Stimulated activated CD4-positive, alpha-beta T cell treated with anti-CD3 and anti-CD28 coated beads, Interleukin-12 subunit alpha, Interleukin-12 subunit beta, amount 100 ng/mL, for 4 hours (primary cell): ENCODE measurements at places on chromosomes 4 and X.

DNA sequence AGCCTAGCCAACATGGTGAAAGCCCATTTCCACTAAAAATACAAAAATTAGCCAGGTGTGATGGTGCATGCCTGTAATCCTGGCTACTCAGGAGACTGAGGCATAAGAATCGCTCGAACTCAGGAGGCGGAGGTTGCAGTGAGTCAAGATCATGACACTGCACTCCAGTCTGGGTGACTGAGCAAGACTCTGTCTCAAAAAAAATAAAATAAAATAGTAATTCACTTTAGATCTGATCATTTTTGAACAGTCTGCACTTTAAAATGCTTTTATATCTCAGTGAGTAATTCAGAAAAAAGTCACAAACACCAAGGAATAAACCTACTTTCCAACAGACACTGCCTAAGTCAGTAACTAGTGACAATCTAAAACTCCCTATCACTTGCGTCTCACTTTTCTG, 25.6 kb upstream of the CORIN start:
- no peak for DNase-seq

- no peak for DNase-seq
Observed at GRCh38 chrX:40579141-40579540, 1.6 kb upstream of the ATP6AP2 start.

DNA sequence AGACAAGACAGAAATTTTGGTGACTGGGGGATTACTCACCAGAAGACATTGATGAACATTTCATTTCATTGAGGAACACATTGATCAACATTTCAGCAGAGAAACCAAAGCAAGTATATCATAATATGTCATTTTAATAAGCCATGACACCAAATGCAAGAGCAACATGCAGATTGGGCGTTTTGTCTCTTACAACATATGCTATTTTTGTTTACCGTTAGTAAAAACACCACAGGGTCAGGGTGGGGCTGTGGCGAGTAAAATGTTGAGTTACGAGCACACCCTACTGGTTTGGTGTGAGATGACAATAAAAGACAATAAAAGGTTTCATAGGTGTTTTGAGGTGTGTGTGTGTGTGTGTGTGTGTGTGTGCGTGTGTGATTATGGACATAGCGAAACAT, 294.5 kb downstream of the PDGFC start:
- no peak for DNase-seq

DNA sequence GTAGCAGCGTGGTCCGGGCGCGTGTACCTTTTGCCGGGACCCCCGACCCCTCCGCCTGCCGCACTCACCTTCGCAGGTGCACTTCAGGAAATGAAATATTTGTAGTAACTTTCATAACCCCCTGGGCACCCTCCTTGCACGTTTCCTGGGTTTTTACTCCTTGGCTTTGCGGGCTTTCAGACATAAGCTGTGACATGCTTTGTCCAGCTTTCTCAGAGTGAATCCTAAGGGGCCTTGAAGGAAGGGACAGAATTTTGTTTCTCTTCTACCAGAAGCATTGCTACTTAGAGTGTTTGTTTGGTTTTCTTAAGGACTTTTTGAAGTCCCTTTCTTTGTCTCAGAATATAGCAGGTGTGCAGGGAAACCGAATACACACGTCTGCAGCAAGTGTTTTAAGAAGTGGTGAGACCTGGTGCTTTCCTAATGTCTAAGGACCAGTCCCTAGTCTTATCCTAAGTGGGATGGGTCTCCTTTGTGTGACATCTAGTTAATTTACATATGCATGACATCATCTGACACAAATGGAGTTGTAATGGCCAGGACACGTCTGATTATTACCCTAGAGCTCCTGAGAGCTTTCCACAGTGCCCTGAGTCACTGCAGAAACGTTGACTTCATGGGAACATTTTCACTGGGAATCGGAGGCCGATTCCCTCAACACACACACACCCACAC, 1.3 kb downstream of the FAM149A start:
- no peak for DNase-seq

GRCh38 chr4:8274765-8275547, 5.4 kb downstream of the HTRA3 start:
- no peak for DNase-seq

- no peak for DNase-seq
Observed at GRCh38 chr4:15455290-15455689, 14.4 kb upstream of the CC2D2A start.

DNA sequence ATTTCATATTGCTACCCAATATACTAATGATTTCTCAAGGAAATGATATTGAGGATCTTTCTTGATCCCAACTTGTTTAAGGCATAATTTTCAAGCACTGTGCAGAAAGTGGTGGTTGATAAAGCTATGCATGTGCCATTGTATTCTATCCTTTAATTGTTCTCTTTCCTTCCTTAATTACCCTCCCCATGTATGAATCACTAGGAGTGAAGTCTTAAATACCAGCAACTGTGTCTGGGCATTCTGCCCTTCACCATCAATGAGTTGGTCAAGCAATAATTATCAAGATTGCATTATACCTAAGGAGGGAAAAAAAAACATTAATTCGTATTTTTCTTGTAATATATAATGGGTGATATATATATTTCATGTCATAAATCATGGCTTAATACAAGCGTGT, 111.8 kb upstream of the FRMPD4 start:
- no peak for DNase-seq

DNA sequence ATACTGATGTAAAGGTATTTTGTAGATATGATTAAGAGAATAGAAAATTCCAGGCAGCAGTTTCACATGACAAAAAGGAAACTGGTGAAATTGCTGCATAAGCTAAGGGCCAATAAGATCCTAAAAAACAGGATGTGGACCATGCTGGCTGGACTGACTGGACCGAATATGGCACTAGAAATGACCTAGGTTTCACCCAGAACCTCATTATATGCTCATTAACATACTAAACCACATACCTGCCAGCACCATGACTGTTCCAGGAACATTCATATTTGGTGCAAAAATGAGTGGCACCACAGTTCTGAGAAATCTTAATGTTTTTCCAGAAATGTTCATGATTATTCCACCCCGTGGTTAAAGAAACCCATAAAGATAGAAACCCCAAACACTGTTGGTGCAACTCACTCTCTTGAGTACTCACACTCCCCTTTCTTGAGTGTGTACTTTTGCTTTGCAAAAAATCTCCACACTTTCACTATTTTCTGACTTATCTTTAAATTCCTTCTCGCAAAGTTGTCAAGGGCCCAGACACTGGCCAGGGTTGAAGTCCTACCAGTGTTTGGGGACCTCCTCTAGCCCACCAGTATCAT, 74.0 kb downstream of the FANCB start:
- DNase-seq, result no peak

DNA sequence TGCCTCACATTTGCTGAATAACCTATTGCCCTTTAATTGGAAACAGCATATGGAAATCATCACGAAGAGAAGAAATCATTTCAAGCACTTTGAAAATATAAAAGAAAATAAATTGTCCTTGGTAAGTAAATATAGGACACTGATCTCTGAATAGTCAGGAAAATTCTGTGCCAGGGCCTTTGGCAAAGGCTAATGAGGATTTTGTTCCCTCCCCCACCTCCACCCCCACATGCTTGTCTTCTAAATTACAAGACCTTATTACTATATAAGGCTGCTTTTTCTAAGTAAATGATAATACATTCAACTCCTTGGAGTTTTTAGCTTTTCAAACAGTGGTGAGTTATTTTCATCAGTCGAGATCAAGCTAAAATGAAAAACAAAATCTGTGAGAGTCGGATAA, 15.8 kb downstream of the SYNPO2 start:
- no peak for DNase-seq

- no peak for DNase-seq
Observed at GRCh38 chr4:1021386-1022050, 10.1 kb downstream of the FGFRL1 start.

DNA sequence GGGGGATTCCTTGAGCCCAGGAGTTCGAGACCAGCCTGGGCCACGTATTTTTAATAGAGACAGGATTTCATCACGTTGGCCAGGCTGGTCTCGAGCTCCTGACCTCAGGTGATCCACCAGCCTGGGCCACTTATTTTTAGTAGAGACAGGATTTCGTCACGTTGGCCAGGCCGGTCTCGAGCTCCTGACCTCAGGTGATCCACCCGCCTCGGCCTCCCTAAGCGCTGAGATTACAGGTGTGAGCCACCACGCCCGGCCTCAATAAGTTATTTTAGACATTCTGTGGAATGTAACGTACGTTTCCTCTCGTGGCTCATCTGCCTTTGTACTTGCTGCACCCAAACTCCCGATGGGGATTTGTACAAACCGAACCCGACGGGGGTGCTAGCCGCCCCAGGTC, 8.8 kb downstream of the ASMT start:
- no peak for DNase-seq

- DNase-seq, result no peak
Observed at GRCh38 chr4:100372432-100372831, 145.4 kb downstream of the EMCN start.

- DNase-seq, result no peak
Observed at GRCh38 chr4:1360423-1361283, 13.6 kb downstream of the UVSSA start.

DNA sequence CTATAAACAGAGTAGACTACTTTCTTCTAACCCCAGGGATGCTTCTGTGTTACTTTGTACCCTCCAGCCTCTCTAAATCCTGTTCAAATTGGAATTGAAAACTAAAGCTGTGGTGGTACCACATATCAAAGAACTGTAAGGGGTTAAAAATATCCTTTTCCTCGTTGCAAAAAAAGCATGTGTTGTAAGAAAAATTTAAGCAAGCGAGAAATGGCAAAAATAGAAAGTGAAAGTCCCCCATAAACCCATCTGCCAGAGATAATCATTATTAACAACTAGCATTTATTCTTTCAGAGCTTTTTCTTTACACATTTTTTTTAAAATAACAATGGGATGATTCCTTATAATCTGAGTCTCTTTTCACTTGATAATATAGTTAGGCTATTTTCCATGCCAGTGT, 40.6 kb downstream of the TMEM164 start:
- DNase-seq, result no peak

DNA sequence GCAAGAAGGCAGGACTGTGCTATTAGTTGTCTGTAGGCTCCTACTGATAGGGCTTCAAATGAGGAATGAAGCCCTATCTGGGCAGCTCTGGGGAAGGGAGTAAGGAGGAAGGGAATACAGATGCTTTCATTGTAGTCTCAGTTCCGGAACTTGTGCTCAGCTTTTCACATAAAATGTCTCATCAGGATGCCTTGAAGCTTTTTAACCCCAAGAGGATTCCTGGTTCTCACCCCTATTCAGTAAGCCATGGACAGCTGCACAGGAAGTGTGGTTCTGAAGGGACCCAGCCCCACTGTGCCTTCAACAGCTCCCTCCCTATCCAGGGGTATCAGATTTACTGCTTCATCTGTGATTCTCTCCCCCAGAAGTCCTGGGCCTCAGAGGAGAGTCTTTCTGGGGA, 5.0 kb downstream of the ARMCX5 start:
- DNase-seq, result no peak

DNA sequence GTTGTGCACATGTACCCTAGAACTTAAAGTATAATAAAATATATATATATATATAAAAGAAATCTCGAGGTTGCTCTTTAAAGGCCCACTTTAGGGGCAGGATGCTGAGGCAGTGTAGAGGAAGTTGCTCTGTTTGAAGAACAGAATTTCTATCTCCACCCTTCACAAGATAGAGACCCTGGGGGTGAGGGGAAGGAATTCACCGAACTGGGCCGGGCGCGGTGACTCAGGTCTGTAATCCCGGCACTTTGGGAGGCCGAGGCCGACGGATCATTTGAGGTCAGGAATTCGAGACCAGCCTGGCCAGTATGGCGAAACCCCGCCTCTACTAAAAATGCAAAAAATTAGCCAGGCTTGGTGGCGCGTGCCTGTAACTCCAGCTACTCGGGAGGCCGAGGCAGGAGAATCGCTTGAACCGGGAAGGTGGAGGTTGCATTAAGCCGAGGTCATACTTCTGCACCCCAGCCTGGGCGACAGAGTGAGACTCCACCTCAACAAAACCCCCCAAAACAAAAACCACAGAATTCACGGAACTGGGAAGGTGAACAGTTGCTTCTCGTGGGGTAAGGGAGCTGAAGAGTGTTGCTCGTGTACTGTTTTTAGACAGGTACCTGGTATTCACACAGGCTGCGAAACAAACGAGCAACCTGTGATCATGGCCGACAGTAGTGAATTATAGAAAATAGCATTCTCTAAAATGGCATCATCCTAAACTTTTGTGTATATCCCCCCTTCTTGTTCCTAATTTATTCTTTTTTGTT, 6.2 kb downstream of the PLAC8 start:
- no peak for DNase-seq

GRCh38 chrX:134173541-134174272, 63.3 kb upstream of the CCDC160 start:
- DNase-seq, result no peak

DNA sequence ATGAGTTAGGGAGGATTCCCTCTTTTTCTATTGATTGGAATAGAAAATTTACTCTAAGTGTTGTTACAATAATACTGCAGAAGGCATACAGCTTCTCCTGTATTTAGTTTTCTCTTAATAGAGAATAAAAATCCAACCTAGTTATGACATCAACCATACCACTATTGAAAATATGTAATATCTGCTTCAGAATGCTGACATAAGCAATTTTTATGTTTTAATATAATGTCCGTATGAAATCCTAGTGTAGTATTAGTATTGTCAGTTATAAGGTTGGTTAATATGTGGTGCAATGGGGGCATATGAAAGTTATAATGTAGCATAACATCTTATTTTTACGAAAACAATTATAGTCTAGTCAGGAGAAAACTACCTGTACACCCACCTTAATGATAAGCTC, 68.2 kb downstream of the HEPH start:
- no peak for DNase-seq

DNA sequence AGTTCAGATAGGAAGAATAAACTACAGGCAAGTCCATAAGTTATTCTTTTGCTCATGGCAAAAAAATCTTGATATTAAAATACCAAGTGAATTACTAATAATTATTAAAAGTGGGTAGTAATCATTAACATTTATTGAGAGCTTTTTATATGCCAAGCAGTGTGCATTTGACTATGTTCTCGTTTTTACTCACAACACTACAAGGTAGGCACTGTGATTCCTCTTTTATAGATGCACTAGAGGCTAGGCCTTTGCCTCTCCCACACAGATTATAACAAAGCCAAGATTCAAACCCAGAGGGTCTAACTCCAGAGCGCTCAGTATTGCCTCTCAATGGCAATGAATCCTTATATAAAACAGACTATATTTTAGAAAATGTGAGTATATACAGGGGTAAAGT, 254.2 kb downstream of the NAF1 start:
- DNase-seq, result no peak

DNA sequence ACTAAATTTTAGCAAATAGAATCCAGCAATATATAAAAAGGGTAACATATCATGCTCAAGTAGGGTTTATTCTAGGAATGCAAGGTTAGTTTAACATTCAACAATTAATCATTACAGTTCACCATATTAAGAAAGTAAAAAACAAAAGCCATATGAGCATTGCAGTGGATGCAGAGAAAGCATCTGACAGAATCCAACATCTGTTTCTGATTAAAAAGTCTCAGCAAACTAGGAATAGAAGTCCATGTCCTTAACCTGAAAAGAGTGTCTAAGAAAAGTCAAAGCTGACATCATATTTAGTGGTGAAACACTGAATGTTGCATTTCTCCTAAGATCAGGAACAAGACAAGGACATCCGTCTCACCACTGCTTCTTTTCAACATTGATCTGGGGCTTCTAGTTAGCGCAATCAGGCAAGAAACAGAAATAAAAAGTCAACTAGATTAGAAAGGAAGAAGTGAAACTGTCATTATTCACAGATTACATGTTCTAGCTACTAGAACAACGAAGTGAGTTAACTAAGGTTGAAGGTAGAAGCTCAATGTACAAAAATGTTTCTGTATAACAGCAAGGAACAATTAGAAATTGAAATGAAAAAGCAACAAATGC, 49.3 kb downstream of the MRPL1 start:
- no peak for DNase-seq
